H1 (cell line): ENCODE measurements at places on chromosomes 2 and 18.

DNA sequence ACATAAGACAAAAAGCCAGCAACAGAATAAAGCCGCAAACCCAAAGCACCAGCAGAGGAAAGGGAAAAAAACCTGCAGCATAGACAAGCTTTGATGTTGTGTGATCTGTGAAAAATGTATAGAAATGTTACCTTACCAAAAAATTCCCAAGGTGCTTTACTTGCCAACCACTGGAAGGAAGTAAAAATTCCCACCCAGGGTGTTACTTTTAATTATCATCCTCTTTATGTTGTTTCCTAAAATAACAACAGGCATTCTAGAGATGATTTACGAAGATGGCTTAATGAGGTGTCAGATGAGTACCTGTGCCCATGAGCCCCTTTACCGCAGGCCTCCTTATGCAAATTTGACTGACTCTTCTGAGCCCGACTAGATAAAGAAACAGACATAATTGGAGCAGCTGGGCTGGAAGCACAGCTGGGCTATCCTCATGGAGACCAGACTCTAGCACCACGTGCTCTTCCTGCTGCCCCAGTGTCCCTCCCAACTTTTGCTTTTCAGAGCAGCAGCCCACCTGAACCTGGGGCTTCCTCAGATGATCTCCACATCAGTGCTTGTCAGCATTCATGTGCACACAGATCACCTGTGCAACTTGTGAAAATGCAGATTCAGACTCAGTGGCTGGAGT is 41.5 kb downstream of the SRSF7 start:
- peaks cover 7% of the 10 kb centered on the region; the same call in 1 of the 2 replicates for H3K4me1 ChIP-seq
- H3K27ac ChIP-seq = no peak overlapping the region
- no peak overlapping the region for H3K4me3 ChIP-seq
- DNase-seq = no peak
- no peaks in the 10 kb centered on the region; the same call in 1 of the 2 replicates for H3K36me3 ChIP-seq

- no peaks in the 10 kb centered on the region for H3K36me3 ChIP-seq
- H3K4me3 ChIP-seq = no peak overlapping the region
- H3K4me1 ChIP-seq = no peaks in the 10 kb centered on the region
These were observed 14.0 kb downstream of the ANXA4 start for GRCh38 chr2:69755862-69756467.

GRCh38 chr2:58727981-58728656 is 487.0 kb upstream of the FANCL start:
- no peak for DNase-seq
- H3K36me3 ChIP-seq = no peaks in the 10 kb centered on the region
- H3K27me3 ChIP-seq = no peaks in the 10 kb centered on the region
- peaks cover 5% of the 10 kb centered on the region; the same call in 1 of the 2 replicates for H3K4me1 ChIP-seq
- H3K4me3 ChIP-seq = no peak overlapping the region

- H3K4me1 ChIP-seq = no peaks in the 10 kb centered on the region; the same call in 1 of the 2 replicates
- DNase-seq = no peak
- H3K4me3 ChIP-seq = no peak overlapping the region
- H3K36me3 ChIP-seq = no peaks in the 10 kb centered on the region
- H3K27ac ChIP-seq = no peak overlapping the region
These were observed 163.2 kb downstream of the INSIG2 start for GRCh38 chr2:118251427-118251826.

- H3K36me3 ChIP-seq = no peaks in the 10 kb centered on the region
- H3K4me1 ChIP-seq = no peaks in the 10 kb centered on the region
- no peak overlapping the region for H3K4me3 ChIP-seq
- H3K27me3 ChIP-seq = no peaks in the 10 kb centered on the region
These were observed 24.2 kb downstream of the NEU4 start for GRCh38 chr2:241833101-241833663.

DNA sequence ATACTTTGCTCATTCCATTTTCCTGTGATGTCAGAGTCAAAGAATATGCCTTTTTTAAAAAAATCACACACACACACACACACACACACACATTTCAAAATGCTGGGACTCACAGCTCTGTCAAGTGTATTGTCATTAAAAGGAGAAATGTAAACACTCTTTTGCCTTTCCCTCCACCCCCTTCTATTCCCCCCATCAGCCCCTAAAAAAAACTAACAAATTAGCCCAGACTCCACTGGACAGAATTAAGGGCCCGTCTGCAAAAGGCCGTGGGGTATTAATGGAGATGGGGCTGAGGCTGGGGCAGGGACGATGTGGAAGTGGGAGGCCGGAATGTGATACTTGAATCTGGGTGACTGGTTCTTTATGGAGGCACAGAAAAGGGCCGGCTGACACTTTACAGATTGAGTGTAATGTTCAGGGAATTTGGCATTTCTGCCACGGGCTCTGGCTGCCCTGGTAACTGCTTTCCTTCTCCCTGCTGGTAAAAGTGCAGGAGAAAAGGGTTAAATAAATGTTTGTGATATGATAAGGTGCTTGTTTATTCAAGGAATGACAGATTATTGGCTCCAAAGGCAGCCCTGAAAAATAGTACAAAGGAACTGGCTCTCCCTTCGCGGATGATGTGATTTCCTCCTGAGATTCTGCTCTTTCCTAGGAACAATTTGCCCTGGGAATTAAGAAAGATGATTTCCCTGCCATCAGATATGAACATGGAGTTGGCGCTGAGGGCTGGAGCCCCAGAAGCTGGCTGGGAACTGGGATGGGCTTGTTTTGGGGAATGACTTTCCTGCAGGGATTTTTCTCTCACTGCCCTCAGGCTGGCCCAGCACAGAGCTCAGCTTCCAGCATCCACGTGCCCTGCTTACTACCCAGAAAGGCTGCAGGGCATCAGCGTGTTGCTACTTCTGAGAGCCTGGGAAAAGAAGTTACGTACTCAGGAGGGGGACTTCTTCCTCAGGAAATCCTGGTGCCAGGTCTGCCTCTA is 52.8 kb upstream of the CTAGE1 start:
- no peaks in the 10 kb centered on the region; the same call in 1 of the 2 replicates for H3K27me3 ChIP-seq
- peaks cover 8% of the 10 kb centered on the region for H3K4me1 ChIP-seq
- H3K36me3 ChIP-seq = no peaks in the 10 kb centered on the region
- H3K27ac ChIP-seq = no peak overlapping the region

DNA sequence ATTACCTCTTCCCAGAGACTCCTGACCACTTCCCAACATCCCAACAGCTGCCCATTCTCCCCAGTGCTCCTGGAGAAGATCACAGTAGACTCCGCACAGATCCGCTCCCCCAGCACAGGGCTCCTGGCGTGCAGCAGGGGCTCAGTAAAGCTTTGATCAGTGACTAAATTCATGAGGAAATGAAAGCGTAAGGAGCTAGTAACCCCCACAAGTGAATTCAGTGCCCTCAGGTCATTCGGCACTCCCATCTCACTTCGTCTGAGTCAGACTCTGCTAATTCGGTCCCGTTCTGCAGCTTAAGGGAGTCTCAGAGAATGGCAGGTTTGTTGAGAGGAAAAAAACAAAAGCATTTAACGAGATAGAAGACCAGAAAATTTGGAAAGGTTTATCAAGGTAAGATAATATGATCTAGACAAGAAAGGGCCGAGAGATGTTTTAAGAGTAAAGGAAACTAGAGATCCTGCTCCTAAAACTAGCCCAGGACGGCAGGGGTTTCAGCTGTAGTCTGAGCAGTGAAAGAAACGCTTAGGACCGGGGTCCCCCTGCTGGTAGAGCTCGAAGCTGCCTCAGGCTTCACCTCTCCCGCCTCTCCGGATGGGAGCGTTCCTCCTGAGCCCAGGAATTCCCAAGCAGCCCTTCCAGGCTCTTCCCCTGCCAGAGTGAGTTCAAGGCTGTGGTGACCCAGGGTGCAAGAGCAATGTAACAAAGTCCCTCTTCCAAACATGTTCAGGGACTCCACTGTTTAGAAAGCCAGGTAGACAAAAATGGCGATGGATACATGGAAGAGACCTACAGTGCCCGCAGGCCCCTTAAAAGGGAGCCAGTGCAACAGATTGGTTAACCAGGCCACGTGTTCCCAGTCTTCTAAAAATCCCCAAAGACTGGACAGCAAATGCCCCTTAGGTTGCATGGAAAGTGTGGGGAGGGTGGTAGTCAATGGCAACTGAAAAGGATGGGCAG is 127.3 kb downstream of the DNER start:
- no peak overlapping the region for H3K27ac ChIP-seq
- H3K27me3 ChIP-seq = no peaks in the 10 kb centered on the region
- H3K4me1 ChIP-seq = no peaks in the 10 kb centered on the region
- H3K36me3 ChIP-seq = no peaks in the 10 kb centered on the region
- DNase-seq = peak; percentile 91

DNA sequence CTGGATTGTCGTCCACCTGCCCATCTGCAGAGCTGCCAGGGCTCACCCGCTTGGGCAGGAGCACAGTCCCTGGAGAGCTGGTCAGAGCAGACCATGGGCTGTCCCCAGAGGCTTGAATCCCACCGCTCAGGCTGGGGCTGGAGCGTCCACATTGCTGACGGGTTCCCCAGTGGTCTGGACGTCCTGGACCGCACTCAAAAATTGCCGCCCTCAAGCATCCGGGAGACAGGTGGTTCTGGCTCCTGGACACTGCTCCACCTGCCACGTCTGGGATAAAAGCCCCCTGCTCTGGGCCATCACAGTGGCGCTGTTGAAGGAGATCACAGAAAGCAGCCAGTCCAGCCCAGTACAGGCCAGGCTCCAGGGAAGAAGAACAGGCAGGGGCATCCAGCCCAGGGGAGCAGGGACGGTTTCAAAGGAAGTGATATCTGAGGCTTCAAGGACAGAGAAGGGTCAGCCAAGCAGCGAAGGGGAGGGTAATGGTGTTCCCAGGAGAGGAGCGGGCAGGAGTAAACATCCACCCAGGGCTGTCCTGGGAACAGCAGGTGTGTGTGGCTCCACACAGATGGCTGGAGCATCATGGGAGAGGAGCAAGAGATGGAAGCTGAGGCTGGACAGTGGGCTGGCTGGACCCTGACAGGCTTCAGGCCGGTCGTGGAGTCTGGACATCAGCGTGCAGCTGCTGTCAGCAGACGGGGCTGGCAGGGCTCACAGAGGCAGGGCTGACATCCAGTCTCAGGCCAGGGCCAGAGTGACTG is 21.9 kb upstream of the ID2 start:
- H3K36me3 ChIP-seq = no peaks in the 10 kb centered on the region
- H3K4me1 ChIP-seq = no peaks in the 10 kb centered on the region
- no peak overlapping the region for H3K4me3 ChIP-seq
- H3K27me3 ChIP-seq = peaks cover 2% of the 10 kb centered on the region; the same call in 1 of the 2 replicates
- H3K27ac ChIP-seq = no peak overlapping the region
- no peak for DNase-seq

GRCh38 chr2:19752500-19752899 is 149.3 kb downstream of the TTC32 start:
- DNase-seq = no peak
- no peak overlapping the region for H3K27ac ChIP-seq
- H3K27me3 ChIP-seq = no peaks in the 10 kb centered on the region
- no peak overlapping the region for H3K4me3 ChIP-seq
- no peaks in the 10 kb centered on the region for H3K4me1 ChIP-seq

- no peak overlapping the region for H3K4me3 ChIP-seq
- H3K4me1 ChIP-seq = no peaks in the 10 kb centered on the region
- no peaks in the 10 kb centered on the region for H3K36me3 ChIP-seq
- no peaks in the 10 kb centered on the region for H3K27me3 ChIP-seq
These were observed 10.8 kb downstream of the GPR35 start for GRCh38 chr2:240635998-240636547.

DNA sequence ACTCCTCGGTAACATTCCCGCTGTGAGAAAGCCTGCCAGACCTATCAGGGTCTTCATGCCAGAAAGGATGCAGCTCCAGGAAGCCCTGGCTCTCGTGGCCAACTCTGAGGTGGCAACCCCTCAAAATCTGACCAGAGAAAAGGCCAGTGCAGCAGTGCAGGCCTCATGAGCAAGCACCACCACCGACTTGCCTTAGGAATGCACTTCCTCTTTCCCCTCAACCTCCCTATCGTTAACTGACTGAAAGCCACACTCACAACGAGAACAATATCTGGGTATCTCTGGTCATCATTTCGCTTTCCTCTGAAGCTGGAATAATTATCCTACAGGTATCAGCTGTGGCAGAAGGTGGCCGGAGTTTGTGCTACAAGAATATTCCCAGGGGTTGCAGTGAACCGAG is 101.4 kb upstream of the POU3F3 start:
- H3K4me3 ChIP-seq = no peak overlapping the region
- H3K36me3 ChIP-seq = no peaks in the 10 kb centered on the region
- DNase-seq = no peak
- no peaks in the 10 kb centered on the region for H3K27me3 ChIP-seq
- H3K4me1 ChIP-seq = peaks cover 6% of the 10 kb centered on the region

- no peak for DNase-seq
- no peak overlapping the region for H3K4me3 ChIP-seq
- H3K36me3 ChIP-seq = no peaks in the 10 kb centered on the region
- H3K4me1 ChIP-seq = peaks cover 4% of the 10 kb centered on the region; the same call in 1 of the 2 replicates
These were observed 409.8 kb downstream of the GPD2 start for GRCh38 chr2:156845806-156846558.

- H3K36me3 ChIP-seq = no peaks in the 10 kb centered on the region
- no peak for DNase-seq
- H3K27ac ChIP-seq = no peak overlapping the region
- no peaks in the 10 kb centered on the region for H3K27me3 ChIP-seq
- H3K4me1 ChIP-seq = no peaks in the 10 kb centered on the region
These were observed 89.1 kb downstream of the AFF3 start for GRCh38 chr2:100053087-100053885.

DNA sequence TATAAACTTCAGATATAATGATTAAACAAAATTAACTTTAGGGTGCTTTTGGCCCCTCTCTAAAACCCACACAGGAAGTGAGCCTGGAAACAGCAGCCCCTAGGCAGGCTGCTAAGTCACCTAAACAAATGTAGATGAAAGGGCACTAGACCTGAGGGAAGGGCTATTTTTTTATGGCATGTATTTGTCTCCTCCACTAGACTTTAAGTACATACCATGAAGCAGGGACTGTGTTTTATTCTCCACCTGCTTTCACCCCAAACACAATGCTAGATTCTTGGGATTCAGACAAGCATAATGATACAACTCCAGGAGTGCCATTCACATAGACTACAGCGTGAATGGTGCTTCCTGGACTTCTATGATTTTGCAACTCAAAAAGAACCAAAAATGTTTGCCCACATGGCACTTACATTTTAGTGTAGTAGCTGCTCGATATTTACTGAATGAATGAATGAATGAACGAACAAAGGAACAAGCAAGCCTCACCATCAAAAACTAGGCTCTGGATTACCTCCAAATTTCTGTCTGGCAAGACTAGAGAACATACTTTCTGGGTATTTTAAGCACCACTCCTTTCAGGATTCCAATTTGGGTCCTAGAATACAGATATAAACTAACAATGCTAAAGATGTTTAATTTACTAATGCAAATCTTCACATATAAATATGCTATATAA is 10.1 kb downstream of the ATAD2B start:
- no peaks in the 10 kb centered on the region for H3K36me3 ChIP-seq
- no peak overlapping the region for H3K4me3 ChIP-seq
- H3K27me3 ChIP-seq = no peaks in the 10 kb centered on the region
- DNase-seq = no peak

- no peak overlapping the region; the same call in 1 of the 2 replicates for H3K27ac ChIP-seq
- no peaks in the 10 kb centered on the region for H3K36me3 ChIP-seq
- DNase-seq = no peak
- no peak overlapping the region for H3K4me3 ChIP-seq
- no peaks in the 10 kb centered on the region for H3K4me1 ChIP-seq
These were observed 895.2 kb downstream of the TRIB2 start for GRCh38 chr2:13611939-13612338.
